ENCODE measurements at places on chromosomes 4 and X.

DNA sequence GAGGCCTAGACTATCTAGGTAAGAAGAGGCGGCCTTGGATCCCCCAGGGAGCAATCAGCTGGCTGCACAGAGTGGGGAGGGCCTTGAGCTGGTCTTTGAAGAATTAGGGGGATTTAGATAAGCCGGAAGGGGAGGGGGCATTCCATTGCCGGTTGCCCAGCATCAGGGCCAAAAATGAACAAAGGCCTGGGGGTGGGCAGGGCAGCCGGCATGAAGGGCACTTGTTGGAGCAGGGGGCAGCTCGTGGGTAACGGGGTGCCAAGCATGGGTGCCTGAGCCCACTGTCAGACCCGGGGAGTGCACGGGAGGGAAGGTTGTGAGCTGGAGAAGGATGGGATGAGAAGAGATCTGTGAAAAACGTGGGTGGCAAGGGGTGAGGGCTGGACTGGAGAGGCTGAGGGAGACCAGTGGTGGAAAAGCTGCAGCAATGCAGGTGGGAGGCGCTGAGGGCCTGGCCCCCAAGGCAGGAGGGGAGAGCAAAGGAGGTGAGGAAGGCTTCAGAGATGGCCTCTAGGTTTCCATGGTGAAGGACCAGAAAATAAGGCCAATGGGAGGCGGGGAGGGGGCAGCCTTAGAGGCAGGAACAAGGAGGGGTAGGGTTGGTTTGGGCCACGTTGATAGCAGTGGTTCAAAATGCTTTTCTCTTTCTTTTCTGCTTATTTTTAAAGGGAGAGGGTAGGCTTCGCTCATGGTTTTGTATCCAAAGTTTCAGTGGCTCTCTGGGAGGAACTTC, 8.6 kb downstream of the KLF3 start:
- H3K27me3 ChIP-seq, result no peaks in the 10 kb centered on the region
- H3K4me3 ChIP-seq, result peak overlapping the region; percentile 27
- H3K4me1 ChIP-seq, result peaks cover 47% of the 10 kb centered on the region
- no peak for DNase-seq
- H3K36me3 ChIP-seq, result no peaks in the 10 kb centered on the region

- H3K4me1 ChIP-seq, result no peaks in the 10 kb centered on the region
- no peaks in the 10 kb centered on the region for H3K27me3 ChIP-seq
- no peak overlapping the region for H3K4me3 ChIP-seq
- H3K27ac ChIP-seq, result no peak overlapping the region
- DNase-seq, result no peak
Observed at GRCh38 chr4:53234111-53234510, 131.8 kb downstream of the SCFD2 start.

GRCh38 chr4:118968813-118969212, 80.2 kb downstream of the SYNPO2 start:
- peaks cover 16% of the 10 kb centered on the region for H3K4me1 ChIP-seq
- peak overlapping the region; percentile 76 for H3K27ac ChIP-seq
- no peaks in the 10 kb centered on the region for H3K36me3 ChIP-seq
- no peak for DNase-seq
- no peaks in the 10 kb centered on the region for H3K27me3 ChIP-seq
- no peak overlapping the region for H3K4me3 ChIP-seq

- H3K4me1 ChIP-seq, result peaks cover 53% of the 10 kb centered on the region
- H3K4me3 ChIP-seq, result peak overlapping the region; percentile 49
- peak overlapping the region; percentile 86 for H3K27ac ChIP-seq
- DNase-seq, result no peak
- no peaks in the 10 kb centered on the region for H3K27me3 ChIP-seq
Observed at GRCh38 chr4:15233626-15234025, 194.2 kb upstream of the C1QTNF7 start.

GRCh38 chr4:159266981-159267868, 164.3 kb downstream of the RAPGEF2 start:
- peak overlapping the region; percentile 60 for H3K27ac ChIP-seq
- peaks cover 6% of the 10 kb centered on the region for H3K4me1 ChIP-seq
- no peaks in the 10 kb centered on the region for H3K36me3 ChIP-seq
- DNase-seq, result no peak
- H3K4me3 ChIP-seq, result peak overlapping the region; percentile 34
- no peaks in the 10 kb centered on the region for H3K27me3 ChIP-seq

- H3K27me3 ChIP-seq, result no peaks in the 10 kb centered on the region
- no peaks in the 10 kb centered on the region for H3K4me1 ChIP-seq
- no peaks in the 10 kb centered on the region for H3K36me3 ChIP-seq
- DNase-seq, result no peak
- H3K4me3 ChIP-seq, result no peak overlapping the region
- H3K27ac ChIP-seq, result no peak overlapping the region
Observed at GRCh38 chrX:96394598-96394997, 290.0 kb upstream of the DIAPH2 start.

- H3K27ac ChIP-seq, result peak overlapping the region; percentile 83
- no peaks in the 10 kb centered on the region for H3K36me3 ChIP-seq
- no peaks in the 10 kb centered on the region for H3K27me3 ChIP-seq
- DNase-seq, result no peak
- H3K4me1 ChIP-seq, result peaks cover 3% of the 10 kb centered on the region
Observed at GRCh38 chr4:140252742-140253555, 99.0 kb upstream of the MAML3 start.

GRCh38 chr4:38699112-38699511, 35.1 kb downstream of the KLF3 start:
- H3K27me3 ChIP-seq, result no peaks in the 10 kb centered on the region
- peaks cover 48% of the 10 kb centered on the region for H3K36me3 ChIP-seq
- no peak overlapping the region for H3K4me3 ChIP-seq
- DNase-seq, result no peak

GRCh38 chr4:25870081-25870480, 7.3 kb upstream of the SEL1L3 start:
- H3K36me3 ChIP-seq, result no peaks in the 10 kb centered on the region
- H3K27me3 ChIP-seq, result no peaks in the 10 kb centered on the region
- H3K27ac ChIP-seq, result no peak overlapping the region
- no peak overlapping the region for H3K4me3 ChIP-seq
- no peaks in the 10 kb centered on the region for H3K4me1 ChIP-seq

GRCh38 chr4:54095110-54095825, 4.7 kb upstream of the GSX2 start:
- no peaks in the 10 kb centered on the region for H3K36me3 ChIP-seq
- peaks cover 17% of the 10 kb centered on the region for H3K4me1 ChIP-seq
- no peak overlapping the region for H3K27ac ChIP-seq
- H3K4me3 ChIP-seq, result no peak overlapping the region
- no peak for DNase-seq

GRCh38 chrX:85114776-85115175, 111.1 kb downstream of the APOOL start:
- no peaks in the 10 kb centered on the region for H3K4me1 ChIP-seq
- H3K27me3 ChIP-seq, result no peaks in the 10 kb centered on the region
- H3K27ac ChIP-seq, result no peak overlapping the region
- H3K4me3 ChIP-seq, result no peak overlapping the region
- no peaks in the 10 kb centered on the region for H3K36me3 ChIP-seq
- DNase-seq, result no peak

GRCh38 chr4:107153228-107153627, 117.1 kb upstream of the DKK2 start:
- H3K27me3 ChIP-seq, result no peaks in the 10 kb centered on the region
- H3K4me1 ChIP-seq, result no peaks in the 10 kb centered on the region
- DNase-seq, result no peak
- H3K4me3 ChIP-seq, result no peak overlapping the region

GRCh38 chr4:41157009-41157408, 57.3 kb downstream of the APBB2 start:
- H3K27me3 ChIP-seq, result no peaks in the 10 kb centered on the region
- no peaks in the 10 kb centered on the region for H3K36me3 ChIP-seq
- H3K4me1 ChIP-seq, result peaks cover 29% of the 10 kb centered on the region
- no peak for DNase-seq

DNA sequence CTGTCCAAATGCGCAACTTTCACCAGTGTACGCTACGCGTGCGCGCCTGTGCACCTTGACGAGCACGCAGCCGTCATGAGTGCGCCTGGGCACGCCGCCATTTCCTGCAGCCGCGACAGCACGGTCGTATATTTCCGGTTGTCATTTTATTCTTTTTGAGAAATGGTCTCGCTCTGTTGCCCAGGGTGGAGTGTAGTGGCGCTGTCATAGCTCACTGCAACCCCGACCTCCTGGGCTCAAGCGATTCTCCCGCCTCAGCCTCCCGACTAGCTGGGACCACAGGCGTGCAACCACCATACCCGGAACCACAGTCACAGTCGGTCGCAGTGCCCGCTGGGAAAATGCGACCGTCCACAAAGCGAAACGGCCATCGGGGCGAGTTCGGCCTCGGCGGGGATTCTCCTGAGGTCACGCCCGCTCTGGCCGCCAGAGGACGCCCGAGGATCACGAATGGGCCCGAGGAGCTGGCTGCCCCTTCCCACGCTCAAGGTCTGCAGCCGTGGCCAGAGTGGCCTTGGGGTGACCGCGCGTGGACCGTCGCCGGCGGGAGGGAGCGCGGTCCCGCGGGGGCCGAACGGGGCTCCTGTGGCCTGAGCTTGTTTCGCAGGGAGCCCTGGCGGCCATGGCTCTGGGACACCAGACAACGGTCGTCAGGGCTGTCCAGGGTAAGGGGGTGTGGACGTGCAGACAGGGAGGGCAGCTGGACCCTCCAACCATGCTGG, 23.7 kb upstream of the PNMA3 start:
- H3K4me3 ChIP-seq, result peak overlapping the region; percentile 55
- H3K36me3 ChIP-seq, result no peaks in the 10 kb centered on the region
- no peaks in the 10 kb centered on the region for H3K27me3 ChIP-seq
- H3K4me1 ChIP-seq, result no peaks in the 10 kb centered on the region
- no peak overlapping the region for H3K27ac ChIP-seq
- DNase-seq, result peak; percentile 80

- H3K27me3 ChIP-seq, result no peaks in the 10 kb centered on the region
- DNase-seq, result no peak
- no peaks in the 10 kb centered on the region for H3K36me3 ChIP-seq
- no peaks in the 10 kb centered on the region for H3K4me1 ChIP-seq
Observed at GRCh38 chr4:31261632-31262031, 541.5 kb downstream of the PCDH7 start.

- no peak for DNase-seq
- no peak overlapping the region for H3K4me3 ChIP-seq
- H3K27me3 ChIP-seq, result no peaks in the 10 kb centered on the region
- no peak overlapping the region for H3K27ac ChIP-seq
- H3K4me1 ChIP-seq, result no peaks in the 10 kb centered on the region
Observed at GRCh38 chrX:87236830-87237440, 280.7 kb upstream of the KLHL4 start.

GRCh38 chrX:27995611-27996010, 14.4 kb upstream of the DCAF8L1 start:
- no peaks in the 10 kb centered on the region for H3K27me3 ChIP-seq
- DNase-seq, result no peak

DNA sequence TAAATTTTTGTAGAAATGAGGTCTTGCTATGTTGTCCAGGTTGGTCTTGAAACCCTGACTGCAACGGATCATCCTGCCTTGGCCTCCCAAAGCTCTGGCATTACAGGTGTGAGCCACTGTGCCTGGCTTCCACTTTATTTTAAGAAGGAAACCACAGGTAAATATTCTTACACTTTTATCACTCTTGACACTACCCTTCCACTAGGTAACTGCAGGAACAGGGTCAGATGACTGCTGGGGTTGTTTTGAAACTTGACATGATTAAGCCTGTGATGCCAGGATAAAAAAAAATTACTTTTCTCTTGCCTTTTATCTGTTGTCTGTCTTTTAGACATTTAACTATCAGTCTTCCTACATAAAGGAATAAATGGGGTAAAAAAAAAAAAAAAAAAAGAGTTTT, 43.5 kb downstream of the COQ2 start:
- H3K36me3 ChIP-seq, result no peaks in the 10 kb centered on the region
- H3K4me3 ChIP-seq, result no peak overlapping the region
- DNase-seq, result no peak
- no peaks in the 10 kb centered on the region for H3K27me3 ChIP-seq
- no peak overlapping the region for H3K27ac ChIP-seq

DNA sequence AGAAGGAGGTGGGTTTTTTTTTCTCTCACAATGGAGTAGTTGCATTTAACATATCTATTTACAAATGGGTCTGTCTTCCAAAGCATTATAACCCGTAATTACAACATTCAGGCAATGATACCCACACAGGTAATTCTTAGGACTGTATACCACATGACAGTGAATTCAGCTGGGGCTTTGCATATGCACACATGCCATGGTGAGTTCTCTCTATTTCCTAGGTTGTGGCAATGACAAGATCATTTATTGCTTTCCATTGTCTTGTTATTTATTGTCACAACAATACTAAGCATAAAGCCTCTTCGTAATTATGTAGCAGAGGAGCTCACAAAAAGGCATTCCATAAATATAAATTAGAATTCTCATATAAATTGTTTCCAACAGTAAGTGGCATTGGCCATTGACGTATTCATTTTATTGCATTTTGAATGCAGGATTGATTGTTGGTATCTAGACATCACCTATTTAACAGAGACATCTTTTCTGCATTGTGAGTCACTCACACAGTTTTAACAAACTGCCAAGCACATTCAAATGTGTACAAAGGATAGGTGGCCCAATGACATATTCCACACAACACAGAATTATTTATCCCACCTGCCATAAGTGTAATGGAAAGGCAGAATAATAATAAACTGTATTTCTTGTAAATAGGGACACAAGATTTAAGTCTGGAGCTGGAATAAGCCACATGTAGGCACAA, 390.7 kb upstream of the GALNT7 start:
- H3K27ac ChIP-seq, result no peak overlapping the region
- no peak for DNase-seq

DNA sequence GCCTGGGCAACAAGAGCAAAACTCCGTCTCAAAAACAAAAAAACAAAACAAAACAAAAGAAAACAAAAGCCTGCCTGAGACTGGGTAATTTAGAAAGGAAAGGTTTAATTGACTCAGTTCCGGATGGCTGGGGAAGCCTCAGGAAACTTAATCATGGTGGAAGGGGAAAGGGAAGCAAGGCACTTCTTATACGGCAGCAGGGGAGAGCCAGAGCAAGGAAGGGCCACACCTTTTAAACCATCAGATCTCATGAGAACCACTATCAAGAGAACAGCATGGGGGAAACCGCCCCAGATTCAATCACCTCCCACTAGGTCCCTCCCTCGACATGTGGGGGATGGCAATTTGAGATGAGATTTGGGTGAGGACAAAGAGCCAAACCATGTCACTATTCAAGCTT, 122.2 kb downstream of the UBE2K start:
- no peaks in the 10 kb centered on the region for H3K27me3 ChIP-seq
- H3K4me1 ChIP-seq, result no peaks in the 10 kb centered on the region
- no peak for DNase-seq
- no peak overlapping the region for H3K27ac ChIP-seq
- no peaks in the 10 kb centered on the region for H3K36me3 ChIP-seq

GRCh38 chr4:121122661-121123060, 41.5 kb downstream of the TNIP3 start:
- H3K4me1 ChIP-seq, result no peaks in the 10 kb centered on the region
- H3K27ac ChIP-seq, result no peak overlapping the region
- DNase-seq, result no peak
- H3K27me3 ChIP-seq, result no peaks in the 10 kb centered on the region

DNA sequence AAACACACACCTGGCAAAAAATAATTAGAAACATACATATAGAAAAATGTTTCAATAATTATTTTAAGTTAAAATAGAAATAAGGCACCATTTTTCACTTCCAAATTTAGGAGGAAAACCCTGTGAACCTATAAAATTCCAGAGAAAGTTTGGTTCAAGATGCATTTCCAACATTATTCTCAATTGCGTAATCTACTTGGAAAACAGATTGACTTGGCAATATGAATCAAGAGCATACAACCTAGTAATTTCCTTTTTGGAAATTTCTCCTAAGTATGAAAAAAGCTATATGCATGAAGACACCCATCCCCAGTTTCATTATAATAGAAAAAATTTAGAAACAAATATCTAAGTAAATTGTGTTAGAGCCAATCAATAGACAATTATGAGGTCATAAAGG, 242.9 kb downstream of the IQCM start:
- H3K27me3 ChIP-seq, result no peaks in the 10 kb centered on the region
- no peak for DNase-seq
- no peak overlapping the region for H3K27ac ChIP-seq
- no peaks in the 10 kb centered on the region for H3K4me1 ChIP-seq
- no peak overlapping the region for H3K4me3 ChIP-seq
- no peaks in the 10 kb centered on the region for H3K36me3 ChIP-seq

Data from ascending aorta (tissue), 2 donors.